ENCODE measurements at places on chromosomes 12 and 14.
A peak's percentile ranks its signal among the peaks of the same experiment; 100 is the strongest.

GRCh38 chr12:54075409-54075808 lies 21.8 kb downstream of the HOXC4 start:
- H3K4me1 ChIP-seq = no peaks in the 10 kb centered on the region
- H3K4me3 ChIP-seq = no peak overlapping the region
- no peak for DNase-seq
- no peak overlapping the region for H3K27ac ChIP-seq

DNA sequence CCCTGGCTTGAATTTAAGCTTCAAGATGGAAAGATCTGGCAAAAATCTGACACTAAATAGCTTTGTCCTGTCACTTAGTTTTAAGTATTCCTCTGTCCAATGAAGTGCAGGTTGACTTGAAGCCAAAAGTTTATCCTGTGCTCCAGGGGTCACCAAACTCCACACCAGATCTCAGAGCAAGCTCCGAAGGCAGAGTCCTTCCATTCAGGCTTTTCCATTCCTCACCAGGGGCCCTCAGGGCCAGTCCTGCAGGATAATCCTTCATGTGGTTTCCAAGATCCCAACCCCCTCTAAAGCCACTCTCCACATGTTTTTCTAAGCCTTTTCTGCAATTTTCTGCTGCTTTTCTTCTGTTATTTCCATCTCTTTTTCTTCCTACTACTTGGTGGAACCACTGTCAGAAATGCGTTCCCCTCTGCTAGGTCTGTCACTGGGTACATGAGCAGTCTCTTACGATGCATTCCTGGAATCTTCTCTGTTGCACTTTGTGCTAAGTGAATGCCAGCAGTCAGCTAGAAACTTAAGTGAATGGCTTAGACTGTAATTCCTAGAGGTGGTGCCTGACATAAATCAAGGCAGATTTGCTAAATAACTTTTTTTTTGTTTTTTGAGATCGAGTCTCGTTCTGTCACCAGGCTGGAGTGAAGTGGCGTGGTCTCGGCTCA lies 251.4 kb downstream of the MSRB3 start:
- H3K4me3 ChIP-seq = no peak overlapping the region
- no peaks in the 10 kb centered on the region for H3K4me1 ChIP-seq
- no peak overlapping the region for H3K27ac ChIP-seq
- H3K27me3 ChIP-seq = no peaks in the 10 kb centered on the region

GRCh38 chr12:87670448-87670847 lies 358.8 kb downstream of the C12orf50 start:
- H3K36me3 ChIP-seq = no peaks in the 10 kb centered on the region
- no peaks in the 10 kb centered on the region for H3K27me3 ChIP-seq
- no peak for DNase-seq
- H3K27ac ChIP-seq = no peak overlapping the region

DNA sequence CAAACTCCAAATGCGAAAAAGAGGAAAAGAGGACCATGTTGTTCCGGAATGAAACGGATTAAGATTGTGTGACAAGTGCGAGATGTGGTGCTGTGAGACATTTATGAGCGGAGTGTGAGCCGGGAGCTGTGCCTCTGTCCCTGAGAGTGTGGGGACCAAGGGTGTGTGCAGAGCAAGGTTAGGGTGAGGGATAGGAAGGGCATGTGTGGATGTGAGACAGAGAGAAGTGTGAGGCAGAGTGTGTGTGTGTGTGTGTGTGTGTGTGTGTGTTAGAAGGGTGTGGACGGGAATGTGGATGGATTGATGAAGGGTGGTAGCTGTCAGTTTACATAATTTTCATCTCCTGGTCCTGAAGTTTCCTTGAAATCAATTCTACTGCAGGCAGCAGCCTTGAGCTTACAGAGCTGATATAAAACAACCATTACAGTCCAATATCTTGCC lies 4.3 kb upstream of the OTX2 start:
- no peak overlapping the region for H3K4me3 ChIP-seq
- H3K4me1 ChIP-seq = no peaks in the 10 kb centered on the region
- H3K36me3 ChIP-seq = no peaks in the 10 kb centered on the region
- DNase-seq = no peak

DNA sequence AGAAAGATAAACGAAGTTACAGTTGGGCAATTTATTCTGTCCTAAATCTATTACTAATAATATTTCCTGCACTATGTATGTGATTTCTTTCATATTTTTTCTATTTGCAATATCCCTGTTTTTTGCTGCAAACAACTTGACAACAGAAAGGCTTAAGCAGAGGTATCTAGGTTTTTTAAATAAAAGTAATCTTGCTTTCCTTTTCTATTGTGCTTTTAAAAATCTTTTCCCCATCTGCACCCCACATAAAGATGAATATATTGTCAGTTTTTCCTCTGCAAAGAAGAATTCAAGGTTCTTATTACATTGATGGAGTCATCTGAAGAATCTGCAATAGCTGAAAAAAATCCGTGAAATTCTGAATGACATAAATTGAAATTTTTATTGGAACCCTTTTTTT lies 502 bp upstream of the RALGAPA1 start:
- no peaks in the 10 kb centered on the region for H3K36me3 ChIP-seq
- peak overlapping the region; percentile 90 for H3K27ac ChIP-seq
- no peaks in the 10 kb centered on the region for H3K27me3 ChIP-seq
- no peak for DNase-seq
- peak overlapping the region; percentile 56 for H3K4me3 ChIP-seq

DNA sequence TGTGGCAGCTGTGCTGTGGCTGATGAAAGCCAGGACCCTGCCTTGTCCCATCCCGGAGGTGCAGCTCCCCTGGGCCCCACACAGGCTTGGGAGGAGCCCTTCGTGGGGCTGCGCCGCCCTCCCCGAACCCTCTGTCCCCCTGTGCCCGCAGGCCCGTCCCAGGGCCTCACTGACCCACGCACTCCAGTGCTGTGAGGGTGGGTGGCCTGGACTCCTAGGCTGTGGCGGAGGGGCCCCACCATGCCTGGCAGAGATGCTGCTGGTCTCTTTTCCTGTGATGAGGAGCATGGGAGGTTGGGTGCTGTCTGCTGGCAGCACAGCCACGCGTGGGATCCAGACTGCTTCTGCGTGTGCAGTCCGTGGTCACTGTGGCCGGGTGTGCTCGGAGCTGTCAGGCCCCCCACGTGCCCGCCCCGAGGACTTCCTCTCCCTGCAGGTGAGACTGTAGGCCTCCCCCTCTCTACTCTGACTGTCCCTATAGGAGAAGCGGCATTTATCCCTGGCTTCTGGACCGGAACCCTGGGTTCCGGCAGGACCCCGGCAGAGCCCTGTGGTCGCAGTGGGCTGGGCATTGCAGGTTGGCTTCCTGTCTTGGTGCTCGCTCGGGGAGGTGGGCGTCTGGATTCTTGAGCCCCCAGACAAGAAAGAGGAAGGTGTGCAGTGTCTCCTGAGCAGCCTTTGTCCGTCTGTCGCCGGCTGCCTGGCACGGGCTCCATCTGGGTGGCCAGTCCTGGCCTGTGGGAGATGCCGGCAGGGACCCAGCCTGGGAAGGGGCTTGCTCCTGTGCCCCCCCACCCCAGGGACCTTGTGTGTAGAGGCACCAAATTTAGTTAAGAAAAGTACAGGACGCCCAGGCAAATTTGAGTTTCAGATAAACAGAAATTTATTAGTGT lies 2.3 kb downstream of the MTA1 start:
- H3K4me3 ChIP-seq = no peak overlapping the region
- H3K27me3 ChIP-seq = no peaks in the 10 kb centered on the region
- peak overlapping the region; percentile 81 for H3K27ac ChIP-seq
- H3K4me1 ChIP-seq = peaks cover 13% of the 10 kb centered on the region
- no peaks in the 10 kb centered on the region for H3K36me3 ChIP-seq

DNA sequence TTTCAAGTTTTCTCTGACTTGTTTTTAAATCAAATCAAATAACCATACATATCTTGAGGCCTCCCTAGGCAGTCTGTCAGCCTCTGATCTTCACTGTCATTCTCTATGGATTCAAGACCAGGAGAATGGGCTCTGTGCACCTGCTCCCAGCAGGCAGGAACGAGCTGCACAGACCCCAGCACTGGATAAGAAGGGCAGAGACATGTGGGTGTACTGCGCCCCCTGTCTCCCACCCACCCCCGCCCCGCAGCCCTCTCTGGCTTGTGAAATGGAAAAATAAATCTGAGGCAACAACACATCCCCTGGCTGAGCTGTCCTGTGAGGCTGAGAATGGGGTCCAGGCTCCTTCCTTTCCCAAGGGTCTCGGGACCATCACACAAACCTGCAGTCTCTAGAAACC lies 26.3 kb downstream of the CLMN start:
- no peaks in the 10 kb centered on the region for H3K36me3 ChIP-seq
- H3K27me3 ChIP-seq = peaks cover 2% of the 10 kb centered on the region
- H3K4me1 ChIP-seq = no peaks in the 10 kb centered on the region
- DNase-seq = no peak
- no peak overlapping the region for H3K27ac ChIP-seq
- no peak overlapping the region for H3K4me3 ChIP-seq

GRCh38 chr12:92756898-92757596 lies 54.3 kb downstream of the PLEKHG7 start:
- no peak overlapping the region for H3K27ac ChIP-seq
- H3K4me3 ChIP-seq = no peak overlapping the region
- no peaks in the 10 kb centered on the region for H3K36me3 ChIP-seq
- no peaks in the 10 kb centered on the region for H3K27me3 ChIP-seq
- DNase-seq = no peak

DNA sequence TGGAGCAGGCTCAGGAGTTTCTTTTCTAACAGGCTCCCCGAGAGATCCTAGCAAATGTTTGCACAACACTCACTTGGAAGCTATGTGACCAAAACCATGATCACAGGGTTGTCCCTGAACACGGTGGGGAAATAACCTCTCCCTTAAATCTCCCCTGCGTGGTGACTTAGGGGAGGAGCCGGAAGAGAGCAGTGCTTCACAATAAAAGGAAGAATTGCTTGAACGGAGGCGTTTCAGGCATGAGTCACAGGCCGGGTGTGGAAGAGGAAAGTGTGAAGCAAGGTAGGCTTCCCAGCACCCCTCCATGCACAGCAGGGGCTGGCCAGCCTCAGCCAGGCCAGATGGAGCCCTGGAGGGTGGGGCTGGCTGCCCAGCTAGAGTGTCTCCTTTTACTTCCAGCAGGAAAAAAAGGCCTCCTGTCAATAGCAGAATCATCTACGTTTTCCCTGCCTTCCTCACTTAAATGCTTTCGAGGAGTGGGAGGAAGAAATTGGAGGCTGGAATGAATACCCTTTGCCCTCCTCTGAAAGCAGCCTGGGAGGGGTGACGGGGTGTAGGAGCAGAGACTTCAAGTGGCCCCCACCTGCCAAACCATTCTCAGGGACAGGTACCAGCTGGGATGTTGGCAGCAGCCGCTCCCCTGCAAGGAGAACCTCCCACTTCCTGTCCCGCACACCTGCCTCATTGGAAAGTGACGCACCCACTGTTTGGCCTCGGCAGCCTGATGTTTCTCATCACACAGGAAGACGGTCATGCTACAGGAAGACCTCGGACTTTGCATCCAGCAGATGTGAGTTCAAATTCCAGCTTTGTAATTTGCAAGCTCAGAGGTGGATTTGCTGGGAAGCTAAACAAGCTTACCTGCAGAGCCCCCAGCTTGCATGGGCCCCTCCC lies 30.1 kb upstream of the PPP2R5C start:
- H3K27me3 ChIP-seq = no peaks in the 10 kb centered on the region
- no peaks in the 10 kb centered on the region for H3K4me1 ChIP-seq
- H3K4me3 ChIP-seq = no peak overlapping the region
- H3K27ac ChIP-seq = no peak overlapping the region
- DNase-seq = no peak

DNA sequence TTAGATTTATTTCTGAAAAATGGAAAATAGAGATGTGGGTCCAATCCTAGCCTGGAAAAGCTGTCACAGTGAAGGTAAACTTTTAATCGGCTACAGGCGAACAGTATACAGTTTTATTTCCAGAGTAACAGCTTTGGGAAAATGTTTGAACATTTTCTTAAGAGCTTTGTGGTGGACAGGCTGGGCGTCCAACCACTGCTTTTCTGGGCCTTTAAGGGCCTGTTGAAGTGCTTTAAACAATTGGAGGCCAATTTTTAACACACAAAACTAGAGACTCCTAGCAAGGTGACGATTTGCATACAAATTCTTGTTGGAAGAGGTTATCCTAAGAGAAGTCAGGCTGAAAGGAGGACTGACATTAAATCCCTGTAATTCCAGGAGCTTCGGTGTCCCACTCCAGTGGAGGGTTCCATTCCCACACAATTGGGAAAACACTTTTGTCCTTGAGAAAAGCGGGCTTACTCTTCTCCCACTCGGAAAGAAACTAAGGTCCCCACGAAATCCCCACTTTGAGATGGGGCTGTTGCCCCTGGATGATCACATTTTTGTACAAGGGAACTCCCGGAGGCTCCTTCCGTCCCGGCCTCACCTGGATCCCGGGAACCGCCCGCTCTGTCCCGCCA lies 26.9 kb downstream of the BCL11B start:
- peak overlapping the region; percentile 33 for H3K4me3 ChIP-seq
- H3K4me1 ChIP-seq = peaks cover 14% of the 10 kb centered on the region
- DNase-seq = no peak
- H3K27ac ChIP-seq = no peak overlapping the region

DNA sequence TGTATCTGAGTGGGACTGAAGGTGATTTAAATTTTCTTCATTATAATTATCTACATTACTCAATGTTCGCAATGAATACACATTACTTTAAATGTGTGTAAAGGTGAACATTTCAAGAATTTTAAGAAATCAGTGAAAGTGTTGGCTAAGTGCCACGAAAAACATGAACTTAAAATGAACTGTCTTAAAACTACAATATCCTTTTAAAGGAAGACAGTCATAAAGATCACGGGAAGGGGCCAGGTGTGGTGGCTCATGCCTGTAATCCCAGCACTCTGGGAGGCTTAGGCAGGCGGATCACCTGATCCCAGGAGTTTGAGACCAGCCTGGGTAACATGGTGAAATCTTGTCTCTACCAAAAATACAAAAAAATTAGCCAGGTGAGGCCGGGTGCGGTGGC lies 11.2 kb downstream of the MOK start:
- H3K4me3 ChIP-seq = no peak overlapping the region
- no peaks in the 10 kb centered on the region for H3K36me3 ChIP-seq
- no peak for DNase-seq
- H3K27me3 ChIP-seq = no peaks in the 10 kb centered on the region

DNA sequence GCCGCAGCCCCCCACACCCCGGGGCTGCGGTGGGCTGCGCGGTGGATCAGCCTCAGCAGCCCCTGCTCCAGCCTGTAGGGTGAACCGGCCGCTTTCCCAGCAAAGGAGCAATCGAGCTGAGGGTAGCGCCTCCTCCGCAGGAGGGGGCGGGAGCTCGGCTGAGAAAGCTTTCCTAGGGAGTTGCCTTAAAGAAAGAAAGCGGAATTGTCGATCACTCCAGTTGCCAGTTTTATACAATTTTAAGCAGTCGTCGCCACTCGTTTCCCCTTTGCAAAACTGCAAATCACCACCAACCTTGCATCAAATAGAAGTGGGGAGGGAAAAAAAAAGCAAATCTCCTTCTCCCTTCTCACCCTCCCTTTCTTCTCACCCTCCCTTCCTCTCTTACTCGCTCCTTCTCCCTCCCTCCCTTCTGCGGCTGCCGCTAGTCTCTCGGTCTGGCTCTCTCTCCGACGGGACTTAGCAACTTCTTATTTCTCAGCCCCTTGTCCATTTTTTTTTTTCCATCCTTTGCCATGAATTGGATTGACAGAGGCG lies at the start of gene PDE3A:
Gene PDE3A, plus strand, starts transcription at position 424 of the 537 bp plus-strand sequence. CDS start 748 bp downstream, outside the sequence.
- H3K27me3 ChIP-seq = peaks cover 52% of the 10 kb centered on the region
- H3K4me3 ChIP-seq = peak within 1 kb of the TSS; percentile 61
- H3K4me1 ChIP-seq = no peaks in the 10 kb centered on the region
- no peak within 1 kb of the TSS for H3K27ac ChIP-seq

All from cardiac muscle cell (in vitro differentiated cells and primary cell).